Glomerular endothelial cell (primary cell): ENCODE measurements at places on chromosomes 12 and 14.

DNA sequence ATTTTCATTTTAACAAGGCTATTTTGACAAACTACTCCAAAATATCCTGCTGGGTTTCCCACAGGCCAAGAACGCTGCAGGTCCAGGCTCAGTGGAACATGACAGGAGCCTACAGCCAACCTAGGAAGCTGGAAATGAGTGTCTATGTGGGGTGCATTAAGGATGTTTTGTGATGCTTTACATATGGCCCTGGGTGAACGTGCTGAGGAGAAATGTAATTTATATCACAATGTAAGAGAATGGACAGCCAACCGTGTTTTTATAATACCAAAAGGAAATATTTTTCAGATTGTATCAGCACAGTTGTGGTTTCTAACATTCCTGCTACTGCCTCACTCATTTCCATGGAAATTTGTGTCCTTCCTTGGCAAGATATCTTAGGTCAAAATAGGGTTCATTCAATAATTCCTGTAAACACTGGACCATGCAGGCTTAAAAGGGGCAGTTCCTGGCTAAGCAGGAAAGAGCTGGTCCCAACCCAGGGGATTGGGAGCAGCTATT, 51.5 kb downstream of the ST8SIA1 start:
- DNase-seq: no peak

- no peak for DNase-seq
Observed at GRCh38 chr14:54665946-54666345, 99.0 kb downstream of the SAMD4A start.

DNA sequence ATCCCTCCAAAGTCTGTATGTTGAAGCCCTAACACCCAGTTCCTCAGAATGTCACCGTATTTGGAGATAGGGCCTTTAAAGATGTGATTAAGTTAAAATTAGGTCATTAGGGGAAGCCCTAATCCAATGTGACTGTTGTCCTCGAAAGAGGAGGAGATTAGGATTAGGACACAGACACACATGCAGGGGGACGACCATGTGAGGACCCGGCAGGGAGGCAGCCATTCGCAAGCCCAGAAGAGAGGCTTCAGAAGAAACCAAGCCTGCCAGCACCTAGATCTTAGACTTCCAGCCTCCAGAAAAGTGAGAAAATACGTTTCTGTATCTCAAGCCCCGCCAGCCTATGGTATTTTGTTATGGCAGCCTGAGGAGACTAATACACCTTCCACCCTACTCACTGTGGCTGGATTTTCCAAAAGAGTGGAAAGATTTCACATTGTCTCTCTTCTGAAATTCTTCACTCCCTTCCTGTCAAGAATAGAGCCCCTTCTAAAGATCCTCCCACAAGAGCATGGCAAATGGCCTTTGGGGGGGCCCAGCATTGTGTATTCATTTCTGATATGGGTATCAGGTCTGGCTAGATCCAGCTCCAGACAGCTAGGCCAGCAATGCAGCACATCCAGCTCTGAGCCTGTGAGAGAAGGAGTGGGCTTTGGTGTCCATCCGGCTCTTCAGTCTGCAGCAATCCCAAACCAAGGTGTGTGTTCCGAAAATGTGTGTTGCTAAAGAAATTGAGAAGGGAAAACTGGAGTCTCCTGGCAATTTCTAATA, 15.4 kb upstream of the UBC start:
- no peak for DNase-seq

DNA sequence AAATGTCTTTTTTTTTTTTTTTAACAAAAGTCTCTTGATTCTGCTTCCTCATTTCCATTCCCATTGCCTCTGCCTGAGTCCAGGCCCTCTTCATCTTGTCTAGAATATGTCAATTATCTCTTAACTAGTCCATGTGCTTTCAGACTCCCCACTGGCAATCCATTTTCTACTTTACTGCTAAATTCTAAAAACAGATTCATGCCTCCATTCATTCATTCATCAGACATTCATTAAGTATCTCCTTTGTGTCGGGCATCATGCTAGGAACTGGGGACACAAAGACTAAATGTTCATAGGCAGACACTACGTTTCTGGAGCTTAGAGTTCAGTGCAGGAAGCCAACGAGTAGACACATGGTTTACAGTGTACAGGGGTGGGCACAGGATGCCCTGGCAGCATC, 9.6 kb upstream of the NEDD1 start:
- no peak for DNase-seq

DNA sequence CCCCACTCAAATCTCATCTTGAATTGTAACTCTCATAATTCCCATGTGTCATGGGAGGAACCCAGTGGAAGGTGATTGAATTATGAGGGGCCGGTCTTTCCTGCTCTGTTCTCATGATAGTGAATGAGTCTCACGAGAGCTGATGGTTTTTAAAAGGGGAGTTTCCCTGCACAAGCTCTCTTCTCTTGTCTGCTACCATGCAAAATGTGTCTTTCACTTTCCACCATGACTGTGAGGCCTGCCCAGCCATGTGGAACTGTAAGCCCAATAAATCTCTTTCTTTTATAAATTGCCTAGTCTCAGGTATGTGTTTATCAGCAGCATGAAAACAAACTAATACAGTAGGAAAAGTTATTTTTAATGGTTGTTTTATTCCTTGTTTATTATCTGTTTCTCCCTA, 146.0 kb downstream of the FSCB start:
- DNase-seq: no peak
